ENCODE measurements at places on chromosomes 2 and 18. TPM values are rescaled to one million over a fixed set of nuclear protein-coding genes. Genes with fewer than 3 reads are reported as not detected.

Gene TFCP2L1
- total RNA-seq = 5.8 TPM

DNA sequence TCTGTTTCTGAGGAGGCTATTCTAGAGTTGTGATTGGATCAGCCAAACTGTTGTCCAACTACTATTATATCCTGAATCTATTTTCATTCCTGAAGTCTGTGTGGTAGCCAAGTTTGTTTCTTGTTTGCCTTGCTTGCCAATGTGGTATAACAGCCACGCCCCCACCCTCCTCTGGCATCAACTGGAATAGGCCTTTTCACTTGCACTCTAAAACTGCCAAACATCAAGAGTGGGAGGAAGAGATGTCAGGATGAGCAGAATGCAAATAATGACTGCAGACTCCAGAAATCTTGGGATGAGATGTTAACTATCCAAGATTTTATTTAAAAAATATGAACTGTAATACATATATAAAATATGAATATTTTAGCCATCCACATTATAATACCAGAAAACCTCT lies 246.1 kb downstream of the NRXN1 start:
- no peak for DNase-seq

DNA sequence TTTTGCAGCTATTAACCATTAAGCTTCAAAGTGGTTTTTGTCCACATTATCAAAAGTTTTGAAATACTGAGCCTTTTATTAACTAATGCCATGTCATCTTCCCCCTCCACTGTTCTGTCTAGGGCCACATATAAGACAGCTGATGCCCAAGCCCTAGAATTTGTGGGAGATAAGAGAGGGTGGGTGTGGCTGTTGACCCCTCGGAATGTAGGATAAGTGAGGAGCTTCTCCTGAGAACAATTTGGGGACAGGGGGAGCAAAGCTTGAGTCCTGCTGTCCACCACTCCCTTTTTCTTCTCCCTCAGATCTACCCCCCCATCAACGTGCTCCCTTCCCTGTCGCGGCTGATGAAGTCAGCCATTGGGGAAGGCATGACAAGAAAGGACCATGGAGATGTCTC lies 14.3 kb upstream of the ANKRD53 start:
- no peak for DNase-seq

DNA sequence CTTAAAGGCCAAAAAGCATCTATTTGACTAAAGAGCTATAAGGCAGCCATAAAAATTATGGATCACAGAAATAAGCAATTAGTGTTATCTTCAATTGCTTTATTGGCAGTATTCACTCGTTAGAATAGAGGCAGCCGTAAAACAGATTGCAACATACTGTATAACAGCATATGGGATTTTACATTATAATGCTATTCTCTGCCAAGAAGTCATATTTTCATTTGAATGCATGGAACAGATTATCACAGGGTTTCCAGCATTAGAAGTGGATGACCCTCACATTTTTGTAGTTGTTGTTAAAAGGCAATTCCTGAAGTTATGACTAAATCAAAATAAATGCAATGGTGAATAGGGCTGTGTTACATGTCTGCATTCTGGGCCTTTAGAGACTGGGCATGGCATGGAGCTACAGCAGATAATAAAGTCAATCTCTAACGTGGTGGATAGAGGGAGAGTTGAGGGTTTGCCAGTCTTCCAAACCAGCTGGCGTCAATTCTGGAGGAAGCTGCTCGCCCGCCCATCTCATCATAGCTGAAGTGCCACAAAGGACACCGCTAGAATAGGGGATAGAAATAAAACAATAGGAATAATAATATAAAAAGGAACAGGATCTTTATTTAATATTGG lies 155.4 kb upstream of the VRK2 start:
- no peak for DNase-seq

GRCh38 chr18:48475635-48476549 lies 62.9 kb upstream of the CTIF start:
- peak; percentile 85 for DNase-seq

- peak; percentile 52 for DNase-seq
Measured at GRCh38 chr2:144330951-144331673, 188.8 kb downstream of the ZEB2 start.

DNA sequence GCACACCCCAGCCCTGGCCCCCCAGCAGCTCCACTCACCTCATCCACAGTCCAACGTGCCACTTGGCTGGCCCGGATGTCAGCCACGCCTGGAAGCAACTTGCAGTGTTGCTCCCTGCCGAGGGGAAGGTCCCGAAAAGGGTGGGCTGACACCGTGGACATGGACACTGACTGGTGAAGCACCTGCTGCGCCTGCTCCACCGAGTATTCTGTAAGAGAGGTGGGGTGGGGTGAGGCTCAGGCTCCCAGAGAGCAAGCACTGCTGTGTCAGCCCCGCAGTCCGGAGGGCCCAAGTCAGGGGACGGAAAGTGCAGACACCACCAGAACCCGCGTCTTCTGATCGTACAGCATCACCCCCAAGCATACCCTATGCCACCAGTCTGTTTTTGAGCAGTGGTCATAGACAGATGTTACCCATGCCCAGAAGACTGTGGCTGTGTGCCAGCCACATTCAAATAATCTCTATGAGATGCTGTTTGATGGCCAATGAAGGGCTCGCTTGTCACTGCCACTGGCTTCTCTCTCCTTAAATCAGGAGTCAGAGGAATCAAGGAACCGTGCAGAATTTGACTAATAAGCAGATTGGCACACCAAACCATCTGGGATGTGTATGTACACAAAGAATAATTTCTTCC lies 74.2 kb upstream of the TMEM200C start:
- no peak for DNase-seq

Measured in tongue (tissue), 3 donors.